Cardiac septum (tissue), 1 donor: ENCODE measurements at places on chromosomes 7 and 10. TPM values are rescaled to one million over a fixed set of nuclear protein-coding genes. Genes with fewer than 3 reads are reported as not detected.

Gene PKD1L1
- 2.5 TPM for total RNA-seq

Gene COL17A1
- 0.22 TPM for total RNA-seq

Gene IQCE
- total RNA-seq, result 13.3 TPM

Gene CDC14C
- not detected for total RNA-seq

Gene PNLIP
- not detected for total RNA-seq

Gene ADIRF
- 33.0 TPM for total RNA-seq

Gene NEUROD6
- total RNA-seq, result not detected

Gene STAMBPL1
- 2.9 TPM for total RNA-seq

Gene NEUROG3
- total RNA-seq, result not detected

Gene OR6V1
- not detected for total RNA-seq

DNA sequence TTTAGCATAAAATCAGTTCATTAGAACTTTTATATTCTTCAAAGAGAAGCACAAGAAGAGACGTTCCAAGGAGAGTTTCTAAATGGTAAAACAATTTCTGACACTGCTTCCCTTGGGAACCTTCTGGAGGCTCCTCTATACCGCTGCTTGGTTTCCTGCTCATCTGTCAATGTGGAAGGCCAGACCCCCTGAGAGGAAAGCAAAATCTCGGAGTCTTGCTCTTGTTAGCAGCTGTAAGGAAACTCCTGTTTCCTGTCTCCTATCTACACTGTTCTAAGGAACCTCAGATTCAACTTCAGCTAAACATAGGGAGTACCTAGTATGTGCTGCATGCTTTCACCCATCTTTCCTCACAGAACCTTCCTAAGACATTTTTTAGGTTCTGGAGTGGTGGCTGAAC, 322.2 kb downstream of the BMPER start:
- DNase-seq, result no peak

- no peak for DNase-seq
These were observed 29.0 kb downstream of the TIMM23 start for GRCh38 chr10:46001187-46001756.

DNA sequence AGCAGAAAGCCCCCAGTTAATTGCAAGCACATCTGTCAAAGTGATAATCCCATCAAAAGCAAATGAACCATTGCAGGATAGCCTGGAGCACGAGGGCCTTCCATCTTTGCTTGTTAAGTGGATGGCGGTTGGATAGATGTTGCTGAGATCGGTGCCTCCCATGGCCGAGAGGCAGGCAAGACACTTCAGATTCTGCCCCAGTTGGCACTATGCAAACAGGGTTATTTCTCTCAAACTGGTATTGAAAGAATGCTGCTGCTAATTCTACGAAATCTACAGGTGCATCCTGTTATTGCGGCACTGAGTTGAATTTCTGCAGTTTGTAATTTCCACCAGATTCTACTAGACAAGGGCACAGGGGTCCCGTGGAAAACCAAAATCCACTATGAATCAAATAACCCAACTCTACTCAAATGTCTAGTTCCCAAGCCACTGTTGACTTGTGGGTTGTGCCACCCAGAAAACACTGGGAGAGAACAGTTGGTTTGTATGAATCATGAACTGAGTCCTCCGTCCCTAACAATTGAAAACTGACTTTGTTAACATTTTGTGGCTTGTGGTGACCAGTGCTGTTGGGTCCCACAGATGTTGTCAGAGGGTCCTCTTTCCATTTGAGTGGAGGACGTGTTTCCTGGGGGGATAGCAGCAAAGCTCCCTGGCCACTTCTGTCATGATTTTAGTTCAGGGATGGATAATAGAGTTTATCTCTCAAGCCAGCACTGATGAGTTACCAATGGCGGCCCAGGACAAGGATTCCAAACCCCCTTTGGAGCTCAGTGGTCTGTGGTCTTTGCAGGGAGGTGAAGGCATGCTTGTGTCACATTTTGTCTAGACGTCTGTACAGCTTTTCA, 7.1 kb upstream of the IL2RA start:
- DNase-seq, result peak; percentile 10

DNA sequence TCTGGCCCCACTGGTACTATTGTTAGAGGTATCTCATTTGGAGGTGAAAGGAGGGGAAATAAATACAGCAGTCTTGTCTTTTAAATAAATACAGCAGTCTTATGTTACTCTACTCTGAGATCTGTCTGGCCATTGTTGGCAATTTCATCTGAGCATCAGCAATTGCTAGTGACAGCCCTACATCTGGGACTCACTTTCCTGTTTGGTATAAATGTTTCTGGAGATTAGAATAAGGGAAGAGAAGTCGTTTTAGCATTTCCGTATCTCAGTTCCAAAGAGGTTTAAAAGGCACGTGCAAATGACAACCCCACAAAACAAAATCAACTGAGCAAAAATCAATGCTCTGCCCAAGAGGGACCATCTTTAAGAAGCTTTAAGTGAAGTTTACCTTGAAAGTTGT, 18.1 kb upstream of the CNNM2 start:
- DNase-seq, result no peak

DNA sequence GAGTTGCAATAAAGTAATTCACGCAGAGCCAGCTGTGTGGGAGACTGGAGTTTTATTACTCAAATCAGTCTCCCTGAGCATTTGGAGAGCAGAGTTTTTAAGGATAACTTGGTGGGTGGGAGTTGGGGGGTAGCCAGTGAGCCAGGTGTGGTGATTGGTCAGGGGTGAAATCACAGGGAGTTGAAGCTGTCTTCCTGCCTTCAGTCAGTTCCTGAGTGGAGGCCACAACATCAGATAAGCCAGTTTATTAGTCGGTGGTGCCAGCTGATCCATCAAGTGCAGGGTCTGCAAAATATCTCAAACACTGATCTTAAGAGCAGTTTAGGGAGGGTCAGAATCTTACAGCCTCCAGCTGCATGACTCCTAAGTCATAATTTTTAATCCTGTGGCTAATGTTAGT, 3.3 kb upstream of the CYP51A1 start:
- DNase-seq, result no peak

DNA sequence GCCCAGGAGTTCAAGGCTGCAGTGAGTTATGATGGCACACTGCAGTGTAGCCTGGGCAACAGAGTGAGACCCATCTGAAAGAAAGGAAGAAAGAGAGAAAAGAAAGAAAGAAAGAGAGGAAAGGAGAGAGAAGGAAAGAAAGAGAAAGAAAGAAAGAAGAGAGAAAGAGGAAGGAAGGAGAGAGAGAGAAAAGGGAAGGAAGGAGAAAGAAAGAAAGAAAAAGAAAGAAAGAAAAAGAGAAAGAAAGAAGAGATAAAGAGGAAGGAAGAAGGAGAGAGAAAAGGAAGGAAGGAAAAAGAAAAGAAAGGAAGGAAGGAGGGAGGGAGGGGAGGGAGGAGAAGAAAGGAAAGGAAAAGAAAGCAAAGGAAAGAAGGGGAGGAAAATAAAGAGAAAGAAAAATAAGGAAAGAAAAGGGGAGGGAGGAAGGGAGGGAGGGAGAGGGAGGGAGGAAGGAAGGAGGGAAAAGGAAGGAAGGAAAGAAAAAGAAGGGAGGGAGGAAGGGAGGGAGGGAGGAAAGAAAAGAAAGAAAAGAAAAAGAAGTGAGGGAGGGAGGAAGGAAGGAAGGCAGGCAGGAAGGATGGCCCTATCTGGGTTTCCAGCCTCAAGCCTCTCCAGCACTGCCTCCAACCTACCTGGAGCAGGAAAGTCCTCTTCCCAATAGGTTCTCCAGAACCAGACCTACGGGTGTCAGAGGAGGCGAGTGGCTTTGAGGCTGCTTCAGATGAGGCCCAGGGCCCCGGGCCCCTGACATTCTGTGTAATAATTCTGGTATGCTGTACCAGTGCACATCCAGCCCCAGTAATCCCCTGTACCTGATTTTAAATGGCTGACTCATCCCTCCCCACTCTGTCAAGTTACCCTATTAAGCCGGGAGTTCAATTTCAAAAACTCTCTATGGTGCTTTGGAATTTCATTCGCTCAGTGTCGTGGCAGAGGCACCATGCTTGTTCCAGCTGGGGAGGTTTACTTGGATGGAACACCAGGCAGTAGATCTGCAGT, 6.8 kb upstream of the PARD3 start:
- no peak for DNase-seq

- DNase-seq, result no peak
These were observed 25.6 kb downstream of the IRF5 start for GRCh38 chr7:128963327-128963757.

GRCh38 chr7:42448901-42449300, 211.9 kb upstream of the GLI3 start:
- no peak for DNase-seq

DNA sequence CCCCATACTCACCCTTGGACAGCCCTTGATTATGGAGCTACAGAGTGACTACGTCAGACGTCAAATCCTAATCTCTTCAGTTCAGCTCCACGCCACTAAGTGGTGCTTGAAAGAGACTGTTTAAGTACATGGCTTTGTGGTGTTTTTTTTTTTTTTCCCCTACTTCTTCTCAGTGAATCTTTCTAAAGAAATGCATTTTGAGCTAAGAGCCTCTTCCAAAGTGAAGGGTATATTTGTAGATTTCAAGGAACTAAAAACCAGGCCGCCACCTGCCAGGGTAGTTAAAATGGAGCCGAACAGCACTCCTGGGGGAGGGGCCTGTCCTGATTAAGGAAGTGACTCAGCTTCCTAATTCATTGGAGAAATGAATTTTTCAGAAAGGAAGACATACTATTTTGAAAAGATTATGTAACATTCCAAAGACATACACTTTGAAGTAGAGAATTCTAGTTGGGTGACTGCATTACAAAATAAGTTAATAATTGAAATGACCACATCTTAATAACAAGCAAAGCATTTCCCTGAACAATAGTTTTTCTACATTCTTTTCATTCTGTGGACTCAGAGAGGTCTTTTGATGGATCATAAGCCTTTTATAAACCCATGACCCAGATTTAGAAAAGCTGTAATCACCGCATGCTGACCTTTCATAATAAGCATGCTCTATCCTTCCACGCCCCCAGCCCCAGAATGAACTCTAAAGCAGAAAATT, 20.6 kb upstream of the VPS41 start:
- DNase-seq, result no peak

GRCh38 chr10:42943025-42943818, 133.6 kb upstream of the RET start:
- peak; percentile 33 for DNase-seq

- DNase-seq, result no peak
These were observed 8.2 kb upstream of the LSM8 start for GRCh38 chr7:118175740-118176139.

- no peak for DNase-seq
These were observed 42.2 kb upstream of the SRGN start for GRCh38 chr10:69045441-69046300.

DNA sequence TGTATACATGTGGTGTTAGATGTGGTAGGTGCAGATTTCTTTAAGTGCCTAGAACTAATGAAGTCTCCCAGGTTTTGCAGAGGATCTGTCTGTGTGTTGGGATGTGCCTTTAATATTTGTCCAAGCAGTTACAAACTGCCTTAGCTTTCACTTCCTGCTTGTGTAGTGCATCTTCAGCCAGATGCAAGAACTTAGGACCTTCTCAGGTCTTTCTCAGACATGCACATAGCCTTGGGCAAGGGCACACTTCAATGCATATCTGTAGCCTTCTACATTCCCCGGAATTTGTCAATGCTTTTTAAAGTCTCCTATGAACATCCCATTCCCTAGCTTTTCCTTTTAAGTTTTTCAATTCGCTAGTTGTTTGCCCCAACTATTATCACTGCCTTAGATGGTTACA, 47.2 kb upstream of the SLC39A12 start:
- DNase-seq, result no peak

DNA sequence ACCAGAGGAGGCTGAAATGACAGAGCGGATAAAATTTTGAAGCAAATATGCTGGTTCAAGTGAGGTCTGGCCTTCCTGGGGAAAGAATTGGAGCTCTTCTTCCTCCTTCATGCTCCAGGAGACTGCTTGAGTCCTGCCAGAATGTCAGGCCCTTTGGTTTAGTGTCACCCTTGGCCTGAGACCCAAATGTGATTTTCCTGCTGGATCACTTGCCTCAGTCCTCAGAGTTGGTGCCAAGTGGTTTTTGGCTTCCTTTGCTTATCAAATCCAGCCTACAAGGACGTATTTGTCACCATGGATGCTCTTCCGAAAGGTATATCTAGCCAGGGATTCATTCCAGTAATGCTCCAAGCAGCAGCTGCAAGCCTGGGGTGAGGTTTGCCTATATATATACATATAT, 118.4 kb downstream of the PLPP4 start:
- no peak for DNase-seq

GRCh38 chr7:33933611-33934281, 28.4 kb downstream of the BMPER start:
- no peak for DNase-seq

DNA sequence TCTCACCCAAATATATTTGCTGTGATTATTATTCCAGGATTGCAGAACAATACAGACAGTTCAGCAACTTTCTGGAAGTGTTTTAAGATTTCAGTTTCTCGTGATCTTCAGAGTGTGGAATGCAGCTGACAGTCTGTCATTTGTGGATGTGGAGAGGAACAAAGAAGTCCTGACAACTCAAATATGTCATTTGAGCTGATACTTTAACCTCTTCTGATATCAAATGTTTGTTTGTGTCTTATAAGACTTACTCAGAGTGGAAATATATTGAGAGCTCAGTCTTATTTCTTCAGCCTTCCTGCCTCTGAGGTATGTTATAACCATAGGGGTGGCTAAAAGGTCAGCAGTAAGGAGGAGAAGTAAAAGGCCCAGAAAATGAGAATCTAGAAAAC, 96.4 kb downstream of the OSBPL3 start:
- DNase-seq, result no peak

DNA sequence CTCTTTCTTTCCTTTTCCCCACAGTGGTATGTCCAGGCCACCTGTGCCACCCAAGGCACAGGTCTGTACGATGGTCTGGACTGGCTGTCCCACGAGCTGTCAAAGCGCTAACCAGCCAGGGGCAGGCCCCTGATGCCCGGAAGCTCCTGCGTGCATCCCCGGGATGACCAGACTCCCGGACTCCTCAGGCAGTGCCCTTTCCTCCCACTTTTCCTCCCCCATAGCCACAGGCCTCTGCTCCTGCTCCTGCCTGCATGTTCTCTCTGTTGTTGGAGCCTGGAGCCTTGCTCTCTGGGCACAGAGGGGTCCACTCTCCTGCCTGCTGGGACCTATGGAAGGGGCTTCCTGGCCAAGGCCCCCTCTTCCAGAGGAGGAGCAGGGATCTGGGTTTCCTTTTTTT, 2.3 kb upstream of the FSCN3 start:
- no peak for DNase-seq

DNA sequence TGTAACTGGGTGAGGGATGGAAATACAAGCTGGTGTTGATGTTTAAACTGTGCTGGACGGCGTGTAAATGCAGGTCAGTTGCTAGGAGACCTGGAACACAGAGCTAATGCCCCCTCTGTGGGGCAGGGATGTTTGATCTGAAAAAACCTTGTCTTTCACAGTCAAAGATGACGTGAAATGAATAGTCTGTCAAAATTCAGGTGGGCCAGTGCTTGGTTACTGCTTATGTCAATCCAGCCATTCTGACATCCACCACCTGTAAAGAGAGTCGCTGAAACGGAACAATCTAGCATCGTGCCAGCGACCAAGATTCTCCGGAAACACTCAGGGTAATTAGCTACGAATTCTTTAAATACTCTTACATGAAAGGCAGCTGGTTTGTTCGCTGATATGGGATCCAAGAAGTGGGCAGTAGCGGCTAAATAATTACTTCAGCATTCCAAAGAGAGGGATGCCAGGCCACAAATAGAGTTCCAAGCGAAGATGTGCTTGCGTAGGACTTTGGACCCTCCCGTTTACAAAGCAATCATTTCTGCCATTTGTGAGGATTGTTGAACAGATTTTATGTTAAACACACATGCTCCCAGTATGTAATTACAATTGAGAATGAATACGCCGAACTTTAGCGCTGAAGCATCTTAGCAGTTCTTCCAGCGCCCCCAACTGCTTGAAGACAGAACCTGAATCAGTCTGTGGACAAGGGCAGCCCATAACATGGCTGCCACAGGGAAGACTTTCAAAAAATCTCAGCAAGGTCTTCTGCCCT, 7.3 kb upstream of the ASB4 start:
- no peak for DNase-seq

GRCh38 chr7:68122801-68123200, 1126.2 kb downstream of the TYW1 start:
- no peak for DNase-seq
